Stimulated activated CD4-positive, alpha-beta T cell treated with anti-CD3 and anti-CD28 coated beads, Interleukin-4, amount 100 ng/mL, for 48 hours (primary cell): ENCODE measurements at places on chromosomes 16 and 17.

- DNase-seq, result no peak
These were observed 23.6 kb downstream of the IRX5 start for GRCh38 chr16:54954220-54954619.

DNA sequence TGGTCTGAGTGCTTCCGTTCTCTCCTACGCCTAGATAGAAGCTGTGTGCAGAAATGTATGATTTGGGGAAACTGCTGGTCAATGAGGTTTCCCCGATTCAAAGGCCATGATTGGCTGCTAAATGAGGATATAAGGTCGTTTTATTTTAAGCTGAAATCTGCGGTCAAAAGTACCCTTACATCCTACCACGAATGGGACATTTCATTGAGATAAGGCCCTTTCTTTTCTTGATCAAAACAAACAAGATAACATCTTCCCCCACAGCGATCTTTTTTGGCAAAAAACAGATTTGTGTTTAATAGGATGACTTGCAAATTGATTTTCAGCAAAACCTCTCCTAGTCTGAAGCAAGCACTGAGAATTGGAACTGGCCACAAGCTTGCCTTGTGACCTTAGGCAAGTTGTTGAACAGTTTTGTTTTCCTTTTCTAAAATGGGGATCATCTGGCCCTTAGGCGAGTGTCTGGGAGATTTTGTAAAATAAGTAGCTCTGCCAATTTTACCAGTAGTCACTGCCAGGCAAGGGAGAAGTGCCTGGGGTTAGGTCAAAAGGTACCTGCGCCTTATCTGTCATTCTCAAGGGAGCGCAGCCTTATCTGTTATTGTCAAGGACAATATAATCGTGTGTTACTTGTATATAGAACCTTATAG lies 635 bp downstream of the SCPEP1 start:
- no peak for DNase-seq

DNA sequence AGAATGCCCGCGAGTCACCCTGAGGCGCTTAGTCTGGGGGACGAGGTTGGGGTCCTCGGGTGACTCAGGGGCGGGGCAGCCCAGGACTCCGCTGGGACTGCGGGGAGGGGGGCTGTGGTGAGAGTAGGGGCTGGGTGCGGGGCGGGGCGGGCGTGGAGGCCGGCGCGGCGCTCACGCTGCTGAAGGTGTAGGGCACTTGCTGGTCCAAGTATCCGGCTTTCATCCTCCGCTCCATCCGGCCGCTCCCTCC lies 832 bp downstream of the ETV4 start:
- DNase-seq, result no peak

- DNase-seq, result no peak
These were observed 1.4 kb downstream of the NT5M start for GRCh38 chr17:17304521-17304985.

- DNase-seq, result peak; percentile 0
These were observed 560.6 kb downstream of the CDH13 start for GRCh38 chr16:83187405-83187804.

DNA sequence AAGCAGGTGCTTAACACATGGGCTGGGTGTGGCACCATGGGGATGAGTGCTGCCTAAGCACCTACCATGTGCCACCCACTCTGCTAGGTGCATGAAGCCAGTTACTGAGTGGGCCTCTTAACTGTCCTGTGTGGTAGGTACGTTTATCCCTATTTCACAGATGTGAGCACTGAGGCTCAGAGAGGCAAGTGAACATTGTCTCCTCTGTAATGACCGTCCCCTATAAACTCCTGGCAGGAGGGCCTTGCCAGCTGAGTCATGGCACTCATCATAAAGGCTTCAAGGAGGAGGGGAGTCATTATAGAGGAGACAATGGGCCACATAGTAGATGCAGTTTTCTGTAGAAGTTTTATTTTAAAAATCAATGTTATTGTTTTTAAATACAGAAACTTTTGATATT lies 79.1 kb downstream of the RAB11FIP4 start:
- DNase-seq, result no peak

DNA sequence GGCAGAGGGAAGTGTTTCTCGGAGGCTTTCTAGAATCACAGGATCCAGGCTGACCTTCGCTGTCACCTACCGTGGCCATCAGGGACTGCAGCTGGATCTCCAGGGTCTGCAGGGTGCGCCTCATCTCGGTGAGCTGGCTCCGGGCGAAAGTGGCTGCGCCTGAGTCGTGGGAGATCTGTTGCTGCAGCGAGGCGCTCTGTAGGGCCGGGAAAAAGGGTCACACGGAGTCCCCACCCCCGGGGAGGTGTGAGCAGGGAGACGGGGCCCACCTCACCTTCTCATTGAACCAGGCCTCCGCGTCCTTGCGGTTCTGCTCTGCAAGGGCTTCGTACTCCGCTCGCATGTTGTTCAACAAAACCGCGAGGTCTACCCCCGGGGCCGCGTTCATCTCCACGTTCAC lies 2.9 kb downstream of the KRT28 start:
- no peak for DNase-seq

- DNase-seq, result no peak
These were observed 425.6 kb upstream of the SALL1 start for GRCh38 chr16:51576498-51577195.
